ENCODE measurements at places on chromosomes 7 and 10.

- DNase-seq = no peak
Measured at GRCh38 chr7:72453471-72453870, 41.3 kb upstream of the CALN1 start.

- DNase-seq = peak; percentile 85
Measured at GRCh38 chr7:99380823-99381663, 6.5 kb downstream of the ARPC1B start.

DNA sequence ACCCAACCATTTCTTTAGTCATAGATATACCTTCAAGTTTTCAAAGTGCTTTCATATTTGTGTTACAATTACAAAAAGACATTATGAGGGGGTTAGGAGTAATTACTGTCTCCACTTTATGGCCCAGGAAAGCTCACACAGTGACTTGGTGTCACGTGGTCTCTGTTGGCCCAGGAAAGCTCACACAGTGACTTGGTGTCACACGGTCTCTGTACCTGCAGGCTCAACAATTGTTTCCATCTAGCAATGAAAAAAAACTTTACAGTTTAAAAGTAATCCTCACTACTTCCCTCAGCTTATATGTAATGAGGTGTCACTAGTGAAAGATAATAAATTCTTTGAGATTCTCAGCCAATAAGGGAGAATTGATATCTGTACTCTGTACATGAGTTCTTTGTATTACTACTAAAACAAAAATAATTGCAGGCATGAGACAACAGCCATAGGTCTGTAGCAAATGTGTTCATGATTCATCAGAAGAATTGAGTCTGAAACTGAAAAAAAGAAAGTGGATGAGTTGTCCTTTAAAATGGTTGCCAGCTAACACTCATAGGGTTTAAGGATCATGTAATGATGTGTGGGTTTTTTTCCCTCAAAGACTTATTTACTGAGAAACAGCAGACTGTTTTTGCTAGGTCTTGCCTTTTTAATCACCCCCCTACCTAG, 10.9 kb downstream of the OGDH start:
- no peak for DNase-seq

DNA sequence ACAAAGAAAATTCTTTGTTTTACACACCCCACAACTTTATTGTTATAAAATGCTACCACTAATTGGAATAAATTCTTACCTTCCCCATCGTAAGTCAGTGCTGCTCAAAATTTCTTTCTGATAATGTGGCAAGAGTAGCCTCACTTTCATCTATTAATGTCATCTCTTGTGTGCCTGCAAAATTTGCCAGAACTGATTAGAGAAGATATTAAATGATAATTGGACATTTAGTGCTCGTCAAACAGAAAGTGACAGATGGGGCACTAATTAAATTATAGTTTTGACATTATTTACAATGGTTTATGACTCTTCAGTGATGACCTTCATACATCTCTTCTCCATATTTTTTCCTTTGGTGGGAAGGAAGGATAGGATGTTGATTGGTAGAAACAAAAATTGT, 690.9 kb downstream of the NXPH1 start:
- no peak for DNase-seq

DNA sequence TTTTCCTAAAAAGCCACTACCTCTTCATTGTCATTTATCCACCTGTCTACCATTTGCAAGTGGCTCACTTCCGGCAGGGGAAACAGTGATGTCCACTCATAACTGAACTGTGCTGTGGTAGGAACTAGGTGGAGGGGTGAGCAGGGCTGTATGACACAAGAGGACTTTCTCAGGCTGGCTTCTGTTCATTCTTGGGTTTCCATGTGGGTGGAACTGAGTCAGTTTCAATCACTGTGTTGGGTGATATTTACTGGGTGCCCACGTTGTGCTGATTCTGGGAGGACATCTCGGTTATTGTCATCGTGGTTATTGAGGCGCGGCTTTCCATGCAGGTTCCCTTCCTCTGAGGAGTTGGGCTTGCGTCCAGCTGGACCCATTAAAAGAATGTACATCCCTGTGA, 38.8 kb downstream of the RAMP3 start:
- no peak for DNase-seq

DNA sequence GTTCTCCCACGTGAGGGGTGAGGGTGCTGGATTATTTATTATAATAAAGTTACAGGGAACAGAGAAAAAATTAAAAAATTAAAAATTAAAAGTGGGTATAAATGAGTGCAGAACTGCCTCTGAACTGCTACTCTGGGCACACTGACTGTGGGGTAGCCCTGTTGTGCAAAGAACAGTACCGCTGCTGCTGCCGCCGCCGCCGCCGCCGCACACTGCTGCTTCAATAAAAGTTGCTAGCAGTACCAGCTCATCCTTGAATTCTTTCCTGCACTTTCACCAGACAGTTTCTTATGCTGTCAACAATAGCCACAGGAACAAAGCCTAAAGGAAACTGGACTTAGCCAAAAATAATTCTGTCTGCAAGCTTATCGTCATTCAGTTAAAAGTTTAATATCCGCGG, 72.1 kb downstream of the GCC1 start:
- no peak for DNase-seq

DNA sequence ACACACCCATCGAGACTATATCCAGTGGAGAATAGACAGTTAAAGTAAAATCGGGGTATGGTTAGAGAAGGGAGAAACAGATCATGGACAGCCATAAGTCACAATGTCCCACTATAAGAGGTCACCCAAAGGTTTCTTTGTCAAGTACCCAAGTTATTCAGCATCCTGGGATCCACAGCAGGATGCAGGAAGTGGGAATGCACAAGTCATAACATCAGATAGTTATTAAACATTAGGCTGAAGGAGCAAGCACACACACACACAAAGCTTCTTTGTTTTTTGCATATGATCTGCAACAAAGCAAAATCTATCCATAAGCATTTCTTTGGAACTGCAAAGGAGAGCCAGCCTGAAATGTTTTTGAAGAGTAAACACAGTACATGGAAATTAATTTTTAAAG, 111.6 kb downstream of the NOC3L start:
- no peak for DNase-seq

Measured in activated CD4-positive, alpha-beta T cell treated with anti-CD3 and anti-CD28 coated beads, Interleukin-2, amount 50 U/mL, for 4 hours (primary cell).